Psoas muscle (tissue), 8 donors: ENCODE measurements at places on chromosomes 5 and 9. TPM values are rescaled to one million over a fixed set of nuclear protein-coding genes. Genes with fewer than 3 reads are reported as not detected.

Gene SLC36A3
- polyA plus RNA-seq: not detected

Gene ARL15
- polyA plus RNA-seq: 2.5 TPM

Gene FRMD3
- polyA plus RNA-seq: 8.5 TPM

DNA sequence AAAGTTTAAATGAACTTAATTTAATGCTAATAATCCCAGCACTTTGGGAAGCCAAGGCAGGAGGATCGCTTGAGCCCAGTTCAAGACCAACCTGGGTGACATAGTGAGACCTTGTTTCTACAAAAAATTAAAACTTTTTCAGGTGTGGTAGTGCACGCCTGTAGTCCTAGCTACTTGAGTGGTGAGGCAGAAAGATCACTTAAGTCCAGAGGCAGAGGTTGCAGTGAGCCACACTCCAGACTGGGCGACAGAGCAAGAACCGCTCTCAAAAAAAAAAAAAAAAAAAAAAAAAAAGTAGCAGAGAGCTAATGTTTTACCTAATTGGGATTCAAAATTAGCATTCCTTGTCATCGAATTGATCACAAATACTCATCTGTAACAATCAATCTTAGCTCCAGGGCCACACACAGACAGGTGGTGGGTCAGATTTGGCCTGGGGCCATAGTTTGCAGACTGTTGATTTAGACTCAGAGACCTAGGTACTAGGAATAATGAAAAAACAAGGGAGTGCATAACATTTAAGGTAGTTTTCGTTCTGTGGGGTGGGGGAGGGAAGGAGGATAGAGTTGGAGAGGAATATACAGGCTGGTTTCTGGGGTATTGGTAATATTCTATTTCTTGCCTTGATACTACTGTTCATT, 21.4 kb downstream of the HSDL2 start:
- no peak for DNase-seq

DNA sequence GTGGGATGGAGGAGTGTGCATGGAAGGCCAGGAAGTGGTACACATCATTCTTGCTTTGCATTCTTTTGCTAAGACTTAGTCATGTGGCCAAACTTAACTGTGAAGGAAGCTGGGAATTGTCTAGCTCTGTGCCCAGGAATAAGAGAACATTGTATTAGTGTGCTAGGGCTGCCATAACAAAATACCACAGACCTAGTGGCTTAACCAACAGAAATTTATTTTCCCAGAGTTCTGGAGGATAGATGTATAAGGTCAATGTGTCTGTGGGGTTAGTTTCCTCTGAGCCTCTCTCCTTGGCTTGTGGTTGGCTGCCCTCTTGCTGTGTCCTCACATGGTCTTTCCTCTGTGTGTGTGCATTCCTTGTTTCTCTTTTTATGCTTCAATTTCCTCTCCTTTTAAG, 32.4 kb downstream of the NNT start:
- DNase-seq: no peak
